Neural crest cell (in vitro differentiated cells): ENCODE measurements at places on chromosomes 4 and X. TPM values are rescaled to one million over a fixed set of nuclear protein-coding genes. Genes with fewer than 3 reads are reported as not detected.

GRCh38 chrX:11558972-11559371 is 106.7 kb downstream of the ARHGAP6 start:
- no peak overlapping the region for H3K27ac ChIP-seq
- H3K36me3 ChIP-seq, result no peaks in the 10 kb centered on the region
- no peaks in the 10 kb centered on the region for H3K27me3 ChIP-seq
- no peak overlapping the region for H3K4me3 ChIP-seq
- DNase-seq, result no peak

- H3K36me3 ChIP-seq, result no peaks in the 10 kb centered on the region
- no peak overlapping the region for H3K4me3 ChIP-seq
- no peaks in the 10 kb centered on the region for H3K4me1 ChIP-seq
- DNase-seq, result no peak
- no peak overlapping the region for H3K27ac ChIP-seq
Measured at GRCh38 chr4:93996895-93997294, 168.3 kb downstream of the ATOH1 start.

DNA sequence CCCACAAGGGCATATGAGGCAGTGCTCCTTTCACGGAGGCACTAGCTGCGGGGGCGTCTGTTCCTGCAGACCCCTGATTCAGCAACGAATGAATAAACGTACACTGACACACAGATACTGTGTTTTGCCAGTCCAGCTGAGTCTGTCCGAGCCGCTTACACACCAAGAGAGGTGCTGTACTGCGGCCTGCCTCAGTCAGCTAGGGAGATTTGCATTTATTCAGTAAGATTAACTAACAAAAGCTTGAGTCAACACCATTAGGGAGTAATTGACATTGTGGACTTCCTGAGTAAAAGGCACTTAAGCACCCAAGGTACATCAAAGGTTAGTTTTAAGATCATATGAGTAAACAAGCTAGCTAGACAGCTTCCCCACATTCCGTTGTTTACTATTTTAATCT is 31.0 kb upstream of the BEX4 start:
- H3K36me3 ChIP-seq, result no peaks in the 10 kb centered on the region
- no peak overlapping the region for H3K4me3 ChIP-seq
- peaks cover 4% of the 10 kb centered on the region for H3K27me3 ChIP-seq
- H3K27ac ChIP-seq, result no peak overlapping the region
- no peaks in the 10 kb centered on the region for H3K4me1 ChIP-seq
- no peak for DNase-seq

- no peaks in the 10 kb centered on the region for H3K27me3 ChIP-seq
- no peak for DNase-seq
- peak overlapping the region; percentile 36 for H3K27ac ChIP-seq
- H3K4me1 ChIP-seq, result no peaks in the 10 kb centered on the region
- no peaks in the 10 kb centered on the region for H3K36me3 ChIP-seq
Measured at GRCh38 chr4:85778632-85779131, 303.7 kb downstream of the ARHGAP24 start.

Gene NMU
- total RNA-seq, result 10.3 and 12.8 TPM in 2 replicates
